ENCODE measurements at places on chromosomes 5 and 9.

DNA sequence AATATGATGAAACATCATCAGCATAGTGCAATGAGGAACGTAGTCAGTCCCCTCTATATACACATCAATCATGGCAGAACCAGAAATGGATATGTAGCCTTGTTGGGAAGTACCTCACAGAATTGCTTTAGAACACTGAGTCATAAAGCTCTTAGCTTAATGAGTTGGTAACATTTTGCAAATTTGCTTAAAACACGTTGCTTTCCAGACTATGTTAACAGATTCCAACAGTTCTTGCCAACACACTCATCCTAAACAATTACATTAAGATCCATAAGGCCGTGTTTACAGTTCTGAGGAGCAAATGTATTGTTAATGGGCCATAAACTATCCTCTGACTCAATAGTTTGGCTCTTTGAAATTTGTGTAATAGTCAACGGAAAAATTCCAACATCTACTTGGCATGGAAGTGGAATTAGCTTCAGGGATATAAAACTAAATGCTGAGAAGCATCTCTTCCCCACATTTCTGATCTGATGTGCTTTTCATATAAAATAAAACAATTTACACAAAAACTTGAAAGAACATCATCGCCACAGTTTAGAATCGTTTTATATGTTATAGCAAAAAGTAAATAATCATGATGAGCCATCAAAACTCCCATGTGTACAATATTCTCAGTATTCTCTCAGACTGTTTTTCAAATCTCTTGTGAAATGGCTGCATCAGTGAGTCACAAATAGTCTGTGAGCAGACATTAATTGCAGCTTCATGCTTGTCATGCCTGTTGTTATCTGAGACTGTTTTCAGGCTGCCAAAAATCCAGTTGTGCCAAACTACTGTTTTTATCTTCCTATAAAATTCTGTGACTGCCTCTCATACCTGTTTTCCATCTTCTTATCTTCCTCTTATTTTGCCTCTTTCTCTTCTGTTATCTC, 291.9 kb downstream of the COX7C start:
- DNase-seq: no peak

DNA sequence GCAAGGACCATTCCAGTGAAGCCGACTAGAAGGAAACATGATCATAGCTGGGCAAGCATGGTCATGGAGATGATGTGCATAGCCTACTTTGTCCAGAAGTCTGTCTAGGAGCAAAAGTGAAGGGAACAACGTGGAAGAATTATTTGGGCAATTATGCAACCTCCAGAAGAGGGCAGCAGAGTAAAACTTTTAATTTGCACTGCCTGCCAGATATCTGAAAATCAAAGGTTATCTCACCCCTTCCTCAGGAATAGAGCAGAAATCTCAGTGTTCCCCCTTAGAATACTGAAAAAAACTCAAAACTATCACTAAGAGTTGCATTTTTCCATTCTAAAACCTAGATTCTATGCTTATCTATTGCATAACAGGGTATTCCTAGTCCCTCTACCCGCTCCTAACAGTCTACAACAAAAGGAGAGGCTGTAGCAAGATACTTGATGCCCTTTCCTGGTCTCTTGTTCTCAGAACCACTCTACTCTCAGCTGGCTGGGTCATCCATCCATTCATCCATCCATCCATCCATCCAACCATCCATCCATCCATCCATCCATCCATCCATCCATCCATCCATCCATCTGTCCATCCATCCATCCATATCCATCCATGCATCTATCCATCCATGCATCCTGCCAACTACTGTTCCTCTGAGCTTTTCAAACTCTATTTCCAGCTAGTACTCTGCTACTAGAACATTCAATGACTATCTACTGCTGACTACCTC, 8.4 kb upstream of the SETD9 start:
- no peak for DNase-seq

DNA sequence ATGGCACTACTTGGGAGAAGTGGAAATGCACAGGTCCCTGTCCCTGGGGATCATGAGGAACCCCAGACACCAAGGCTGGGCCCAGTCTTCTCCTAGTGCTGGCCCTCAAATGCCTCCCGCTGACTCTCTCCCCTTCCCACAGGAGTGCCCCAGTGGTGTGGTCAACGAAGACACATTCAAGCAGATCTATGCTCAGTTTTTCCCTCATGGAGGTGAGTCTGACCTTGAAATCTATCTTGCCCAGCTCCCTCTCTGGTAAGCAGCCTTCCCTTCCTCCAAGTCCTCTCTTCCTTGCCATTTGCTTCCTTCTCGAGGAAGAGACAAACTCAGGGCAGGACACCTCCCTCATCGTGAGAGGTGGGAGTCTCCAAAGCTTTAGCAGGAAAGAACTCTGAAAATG, 63.3 kb upstream of the GABRP start:
- no peak for DNase-seq

DNA sequence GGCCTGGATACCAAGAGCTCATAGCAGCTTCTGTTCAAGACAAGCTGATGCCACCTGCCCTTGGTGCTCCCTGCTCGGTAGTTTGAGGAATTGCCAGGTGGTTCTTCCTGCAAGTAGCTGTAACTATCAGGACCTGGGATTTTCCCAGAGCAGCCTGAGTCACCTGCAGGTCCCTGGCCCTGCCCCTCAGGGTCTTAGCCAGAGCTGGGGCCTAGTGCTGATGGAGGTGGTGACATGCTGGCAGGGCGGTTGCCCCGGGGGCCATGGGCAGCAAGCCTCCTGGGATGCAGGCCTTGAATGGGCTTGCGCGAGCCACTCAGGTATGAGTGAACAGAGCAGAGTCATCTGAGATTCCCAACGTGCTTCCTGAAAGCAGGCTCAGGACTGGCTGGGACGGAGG, 262.3 kb downstream of the HSPA4 start:
- no peak for DNase-seq

DNA sequence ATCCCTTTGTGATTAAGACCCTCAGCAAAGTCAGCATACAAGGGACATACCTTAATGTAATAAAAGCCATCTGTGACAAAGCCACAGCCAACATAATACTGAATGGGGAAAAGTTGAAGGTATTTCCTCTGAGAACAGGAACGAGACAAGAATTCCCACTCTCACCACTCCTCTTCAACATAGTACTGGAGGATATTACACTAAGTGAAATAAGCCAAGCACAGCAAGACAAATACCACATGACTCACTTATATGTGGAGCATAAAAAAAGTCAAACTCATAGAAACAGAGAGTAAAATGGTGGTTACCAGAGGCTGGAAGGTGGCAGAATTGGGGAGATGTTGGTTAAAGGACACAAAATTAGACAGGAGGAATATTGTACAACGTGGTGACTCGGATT, 118.1 kb upstream of the NFIL3 start:
- DNase-seq: no peak

GRCh38 chr9:6549106-6549800, 96.3 kb downstream of the GLDC start:
- no peak for DNase-seq

DNA sequence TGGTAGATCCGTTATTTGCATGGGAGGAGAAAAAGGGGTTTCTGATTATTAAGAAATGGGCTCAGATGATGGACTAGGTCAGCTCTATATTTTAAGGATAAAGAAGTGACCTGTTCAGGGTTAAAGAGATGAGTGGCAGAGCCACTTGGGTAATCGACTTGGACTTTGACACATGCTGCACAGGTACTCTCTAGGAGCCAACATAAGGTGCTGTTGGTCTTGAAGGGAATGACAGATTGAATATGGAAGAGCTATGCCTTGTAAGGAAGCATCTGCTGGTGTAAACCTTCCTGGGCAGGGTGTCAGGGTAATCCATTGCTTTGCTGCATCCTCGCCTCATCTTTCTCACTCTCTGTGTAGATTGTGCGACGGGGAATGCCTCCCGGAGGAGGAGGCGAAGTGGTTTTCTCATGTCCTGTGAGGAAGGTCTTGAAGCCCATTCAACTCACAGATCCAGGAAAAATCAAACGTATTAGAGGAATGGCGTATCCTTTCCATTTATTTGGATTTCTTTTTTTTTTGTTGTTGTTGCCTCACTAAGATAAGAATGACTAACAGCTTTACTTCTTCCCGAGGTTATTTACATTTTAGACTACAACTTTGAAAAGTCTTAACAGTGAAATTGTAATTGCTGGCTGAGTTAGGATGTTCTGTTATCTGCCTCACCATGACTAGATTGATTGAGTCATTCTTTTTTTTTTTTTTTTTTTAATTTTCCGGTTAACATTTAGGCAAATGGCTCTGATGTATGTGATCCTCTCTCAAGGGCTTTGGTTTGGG, 41.2 kb downstream of the RCL1 start:
- DNase-seq: no peak

- no peak for DNase-seq
Measured at GRCh38 chr9:126506361-126507317, 107.1 kb upstream of the LMX1B start.

DNA sequence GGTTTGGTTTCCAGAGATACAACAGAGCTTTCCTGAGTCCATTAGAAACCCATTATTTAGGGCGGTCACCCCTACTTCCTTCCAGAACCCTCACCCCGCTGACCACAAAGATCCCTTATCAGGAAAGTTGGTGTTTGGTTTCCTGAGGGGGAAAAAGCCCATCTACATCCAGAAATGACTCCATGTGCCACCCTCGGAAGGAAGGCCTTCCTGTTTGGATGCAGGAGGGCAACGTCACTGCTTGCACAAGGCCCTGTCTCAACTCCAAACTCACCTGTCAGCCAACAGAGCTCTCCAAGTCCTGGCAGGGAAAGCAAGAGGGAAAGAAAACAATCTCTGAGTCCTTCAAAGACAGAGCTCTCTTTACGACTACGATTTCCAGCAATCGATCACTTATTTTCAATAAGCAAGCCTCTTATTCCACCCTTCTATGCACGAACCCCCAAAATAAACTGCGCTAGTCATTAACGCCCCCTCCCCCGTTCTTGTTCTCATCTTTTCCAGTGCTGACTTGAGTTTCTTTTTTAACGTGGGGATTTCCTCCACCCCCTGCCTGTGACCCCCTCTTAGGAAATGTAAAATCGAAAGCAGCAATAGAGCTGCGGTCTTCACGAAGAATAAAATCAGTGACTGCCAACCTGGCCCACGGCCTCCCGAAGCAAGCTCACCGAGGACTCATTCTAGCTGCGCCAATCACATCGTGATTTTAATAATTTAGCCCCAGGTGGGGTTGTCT, 35.7 kb upstream of the NTNG2 start:
- DNase-seq: no peak

GRCh38 chr5:135205632-135206349, 171.8 kb upstream of the PITX1 start:
- DNase-seq: no peak

DNA sequence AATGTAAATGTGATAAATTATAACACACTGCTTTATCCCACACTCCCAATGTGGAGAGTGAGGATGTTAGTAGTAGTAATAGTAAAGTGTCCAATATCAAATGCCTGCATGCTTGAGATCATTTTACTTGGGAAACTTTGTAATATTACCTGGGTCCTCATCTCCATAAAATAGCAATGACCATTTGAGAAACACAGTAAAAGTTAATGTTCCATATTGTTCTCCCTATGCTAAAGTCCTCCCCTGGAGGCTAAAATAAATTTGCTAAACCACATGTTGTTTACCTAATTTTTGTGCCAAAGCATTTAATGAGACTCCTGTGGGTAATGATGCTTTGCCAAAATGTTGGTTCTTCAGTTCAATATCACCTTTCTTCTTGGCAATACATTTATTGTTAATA, 291.2 kb downstream of the CDH10 start:
- no peak for DNase-seq

DNA sequence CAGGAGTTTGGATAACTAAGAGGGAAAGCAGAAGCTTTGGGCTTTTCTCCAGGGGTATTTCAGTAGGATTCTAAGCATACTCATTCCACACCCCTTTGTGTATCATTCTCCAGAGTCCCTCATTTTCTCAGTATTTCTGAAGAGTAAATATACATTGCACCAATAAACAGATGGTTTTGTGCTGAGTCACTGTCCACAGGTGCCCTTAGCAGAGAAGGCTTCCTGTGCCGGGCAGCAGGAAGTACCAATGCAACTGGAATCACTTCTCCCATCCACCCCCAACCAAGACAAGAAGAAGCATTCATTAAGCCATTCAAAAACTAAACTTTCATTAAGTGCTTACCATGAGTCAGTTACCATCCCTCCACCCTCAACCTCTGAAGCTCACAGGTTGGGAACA, 3.6 kb upstream of the CCNJL start:
- no peak for DNase-seq

GRCh38 chr9:114248299-114248707, 74.6 kb upstream of the ORM1 start:
- no peak for DNase-seq

DNA sequence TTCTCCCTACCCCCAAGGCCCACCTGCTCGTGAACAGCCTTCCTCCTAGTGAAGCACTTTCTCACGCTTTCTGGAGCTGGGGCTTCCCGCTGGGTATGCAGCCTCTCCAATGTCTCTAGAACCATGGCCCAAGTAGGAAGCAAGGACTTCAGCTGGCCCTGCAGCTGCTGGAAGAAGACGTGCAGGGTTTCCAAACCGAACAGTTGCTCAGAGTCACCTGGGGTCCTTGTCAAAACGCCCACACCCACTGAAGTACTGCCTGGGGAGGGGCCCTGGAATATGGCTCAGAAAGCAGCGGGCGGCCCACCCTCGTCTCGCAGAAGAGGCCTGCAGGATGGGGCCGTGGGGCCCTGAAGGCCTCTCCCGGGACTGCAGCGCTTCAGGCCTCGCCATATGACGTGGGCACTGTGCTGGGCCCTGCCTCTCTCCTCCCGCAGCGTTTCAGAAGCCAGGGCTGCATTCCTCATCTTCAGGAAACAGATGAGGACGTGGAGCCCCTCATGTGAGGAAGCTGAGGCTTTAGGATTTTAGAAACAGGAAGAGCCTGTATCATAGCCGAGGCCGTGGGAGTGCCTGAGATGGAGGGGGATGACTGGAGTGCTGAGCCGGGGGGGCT, 116.0 kb upstream of the LMX1B start:
- DNase-seq: no peak

GRCh38 chr9:115015018-115015635, 84.7 kb upstream of the TNFSF8 start:
- no peak for DNase-seq

GRCh38 chr5:72006361-72006760, 100.9 kb upstream of the MAP1B start:
- no peak for DNase-seq

DNA sequence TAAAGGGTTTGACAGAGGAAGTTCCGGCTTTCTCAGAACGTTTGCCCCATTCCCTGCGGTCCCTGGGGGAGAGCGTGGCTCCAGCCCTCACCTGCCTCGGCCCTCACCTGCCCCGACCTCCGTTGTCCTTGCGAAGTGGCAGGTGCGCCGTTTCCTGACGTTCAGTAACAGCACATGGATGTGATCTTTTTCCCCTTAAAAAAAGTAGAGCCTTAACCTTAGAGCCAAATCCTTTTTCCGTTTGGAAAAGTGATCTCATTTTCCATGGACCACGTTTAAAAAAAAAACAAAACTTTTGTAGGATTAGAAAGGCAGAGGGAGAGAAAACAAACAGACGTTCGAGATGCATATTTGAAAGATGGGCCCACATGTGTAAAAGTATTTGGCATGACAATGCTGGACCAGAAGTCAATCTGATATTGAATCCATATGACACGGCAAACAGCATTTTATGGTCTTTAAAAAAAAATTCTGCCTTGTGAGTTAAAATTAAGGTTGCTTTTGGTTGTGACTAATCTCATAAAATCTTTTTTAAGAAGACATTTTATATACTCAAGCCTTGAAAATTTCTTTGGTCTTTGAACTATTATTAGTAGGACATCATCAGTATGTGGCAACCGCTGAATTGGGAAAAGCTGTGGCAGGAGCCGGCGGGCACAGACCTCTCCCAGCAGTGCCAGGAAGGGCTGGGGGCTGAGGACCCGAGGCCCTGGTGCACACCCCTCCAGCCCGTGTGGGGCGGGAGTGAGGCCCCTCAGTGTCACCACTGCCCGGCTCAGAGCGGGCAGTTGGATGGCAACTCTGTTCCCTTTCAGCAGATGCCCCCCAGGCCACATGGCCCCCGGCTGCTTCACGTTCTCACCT, 42.5 kb upstream of the EXOC3 start:
- DNase-seq: no peak
